ENCODE measurements at places on chromosomes 7 and 10.
A peak's percentile ranks its signal among the peaks of the same experiment; 100 is the strongest.

- DNase-seq = no peak
These were observed 12.9 kb downstream of the OIT3 start for GRCh38 chr10:72906446-72906845.

GRCh38 chr10:60170250-60170649 is 219.4 kb downstream of the ANK3 start:
- no peak for DNase-seq

GRCh38 chr7:32216759-32217158 is 146.6 kb upstream of the PDE1C start:
- DNase-seq = no peak

GRCh38 chr7:101081432-101081831 is 3.8 kb upstream of the TRIM56 start:
- DNase-seq = no peak

- DNase-seq = no peak
These were observed 1.0 kb upstream of the COL13A1 start for GRCh38 chr10:69800665-69801064.

DNA sequence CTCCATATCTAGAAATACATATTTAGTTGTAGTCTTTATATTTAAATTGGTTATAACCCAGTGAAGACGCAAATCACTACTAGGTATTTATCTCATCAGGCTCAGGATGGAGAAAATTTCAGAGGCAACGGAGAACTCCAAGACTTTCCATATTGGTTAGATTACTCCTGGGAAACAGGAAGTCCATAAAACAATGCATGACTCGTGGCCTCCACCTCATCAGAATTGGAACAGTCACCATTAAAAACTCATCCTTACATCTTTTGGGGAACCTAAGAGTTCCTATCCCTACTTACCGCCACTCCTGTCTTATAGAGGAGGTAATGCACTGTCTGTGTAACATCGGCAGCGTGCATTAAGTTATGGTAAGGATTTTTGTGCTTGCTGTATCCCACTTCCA is 177.6 kb downstream of the PPP1R17 start:
- DNase-seq = no peak

GRCh38 chr10:99315853-99316252 is 13.3 kb upstream of the CNNM1 start:
- no peak for DNase-seq

- no peak for DNase-seq
These were observed 1.3 kb downstream of the CYTH3 start for GRCh38 chr7:6271060-6271658.

GRCh38 chr10:71697938-71698709 is 21.5 kb downstream of the C10orf105 start:
- peak; percentile 64 for DNase-seq

GRCh38 chr7:84177758-84178412 is 16.7 kb downstream of the SEMA3A start:
- DNase-seq = no peak

DNA sequence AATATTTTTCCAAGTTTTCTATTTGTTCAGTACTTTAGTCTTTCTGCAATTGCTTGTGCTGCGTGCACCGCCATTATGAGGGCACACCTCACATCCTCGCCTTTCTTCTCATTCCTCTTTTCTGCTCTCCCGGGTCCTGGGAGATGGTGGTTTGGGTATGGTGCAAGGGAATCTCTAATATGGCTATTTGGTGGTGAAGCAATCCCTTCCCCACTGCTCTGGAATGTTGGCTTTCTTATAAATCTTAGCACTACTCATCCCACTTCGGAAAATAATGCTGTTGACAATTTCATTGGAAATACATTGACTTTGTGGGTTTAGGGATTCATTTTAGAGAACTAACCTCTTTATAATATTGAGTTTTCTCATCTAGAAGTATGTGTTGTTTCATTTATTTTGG is 1.9 kb upstream of the GCK start:
- no peak for DNase-seq

- DNase-seq = no peak
These were observed 433.9 kb upstream of the ZMIZ1 start for GRCh38 chr10:78634835-78635234.

GRCh38 chr7:5634107-5634950 is 147.1 kb downstream of the RNF216 start:
- no peak for DNase-seq

- no peak for DNase-seq
These were observed 1244.8 kb upstream of the SORCS1 start for GRCh38 chr10:108409306-108409705.

- DNase-seq = no peak
These were observed 230.9 kb downstream of the CREB5 start for GRCh38 chr7:28643188-28643569.

GRCh38 chr10:128050936-128051335 is 75.3 kb downstream of the MKI67 start:
- no peak for DNase-seq

DNA sequence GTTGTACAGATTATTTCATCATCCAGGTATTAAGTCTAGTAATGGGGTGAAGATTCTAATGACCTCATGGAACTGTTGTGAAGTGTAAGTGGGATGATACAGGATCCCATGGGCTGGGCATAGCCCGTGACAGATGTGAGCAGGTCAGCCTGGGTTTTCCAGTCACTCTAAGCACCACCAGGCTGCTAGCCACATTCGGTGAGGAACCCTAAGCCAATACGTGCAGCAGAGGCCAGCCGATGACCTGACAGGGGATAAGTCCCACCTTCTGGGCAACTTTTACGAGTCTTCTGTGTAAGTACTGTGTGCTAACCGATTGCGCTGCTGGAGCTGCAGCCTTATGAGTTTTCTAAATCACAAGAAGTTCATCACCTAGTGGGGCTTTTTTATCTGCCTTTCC is 7.3 kb downstream of the ZNF503 start:
- DNase-seq = no peak

DNA sequence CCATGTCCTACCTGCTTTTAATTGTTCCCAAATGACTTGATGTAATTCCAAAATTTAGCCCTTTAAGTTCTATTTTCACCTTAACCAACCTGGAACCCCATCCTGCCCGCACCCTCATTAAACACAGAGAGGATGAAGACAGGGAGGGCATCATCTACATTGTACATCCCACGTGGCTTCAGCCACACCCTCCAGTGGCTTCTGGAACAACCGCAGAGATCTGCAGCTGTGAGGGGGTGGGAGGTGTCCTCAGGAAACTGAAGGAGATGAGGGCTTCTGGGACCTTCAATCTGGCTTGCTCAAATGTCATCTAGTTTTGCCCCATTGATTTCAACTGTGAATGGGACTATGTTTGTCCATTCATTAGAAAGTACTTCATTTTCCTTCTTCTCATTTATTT is 39.0 kb downstream of the AKR1B1 start:
- no peak for DNase-seq

DNA sequence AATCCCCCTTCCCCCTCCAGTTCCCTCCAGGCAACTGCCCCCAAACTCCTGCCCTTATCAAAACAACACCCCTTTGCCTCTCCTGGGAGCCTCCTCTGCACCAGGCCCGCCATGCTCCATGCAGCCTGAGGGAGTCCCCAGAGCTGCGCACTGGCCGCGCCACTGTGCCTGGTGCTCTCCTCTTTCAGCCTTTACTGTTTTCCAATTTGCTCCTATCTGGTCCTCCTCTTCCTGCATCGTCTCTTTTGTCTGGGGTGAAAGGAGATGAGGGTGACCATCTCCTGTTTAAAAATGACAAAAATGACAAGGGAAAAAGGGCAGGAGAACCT is 165.8 kb upstream of the ADCY1 start:
- no peak for DNase-seq

DNA sequence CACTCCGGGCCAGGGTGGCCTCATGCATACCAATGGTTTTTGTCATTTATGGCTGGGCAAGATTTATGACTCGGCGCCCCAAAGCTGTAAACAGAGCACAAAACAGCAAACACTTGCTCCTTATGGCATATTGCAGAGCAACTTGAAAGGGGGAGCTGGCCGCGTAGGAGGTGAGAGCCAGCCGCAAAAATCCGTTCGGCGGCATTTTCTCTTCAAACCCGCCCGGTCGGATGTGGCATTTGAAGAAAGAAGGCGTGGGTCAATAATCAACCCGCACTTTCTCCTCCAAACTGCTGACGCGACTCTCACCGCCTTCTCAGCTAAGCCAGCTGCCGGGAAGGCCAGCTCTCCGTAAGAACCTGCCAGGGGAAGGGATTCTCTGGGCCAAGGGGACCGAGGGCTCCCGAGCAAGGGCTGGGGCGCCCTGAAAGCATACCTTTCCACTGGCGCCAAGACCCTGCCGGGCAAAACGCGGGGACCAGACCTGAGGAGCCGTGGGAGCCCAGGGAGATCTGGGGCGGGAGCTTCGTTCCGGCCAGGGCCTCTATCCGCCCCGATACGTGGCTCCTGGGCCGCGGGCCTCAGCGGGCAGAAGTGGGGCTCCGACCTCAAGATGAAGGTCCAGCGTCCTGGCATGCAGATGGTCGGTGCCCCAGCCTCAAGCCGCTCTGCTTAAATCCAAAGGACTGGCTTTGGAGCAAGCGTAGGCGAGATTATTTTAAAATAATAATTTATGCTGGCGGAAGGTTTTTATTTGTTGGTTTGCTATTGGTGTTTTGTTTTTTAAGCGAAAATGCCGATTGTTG is 12.9 kb upstream of the HOXA2 start:
- no peak for DNase-seq

DNA sequence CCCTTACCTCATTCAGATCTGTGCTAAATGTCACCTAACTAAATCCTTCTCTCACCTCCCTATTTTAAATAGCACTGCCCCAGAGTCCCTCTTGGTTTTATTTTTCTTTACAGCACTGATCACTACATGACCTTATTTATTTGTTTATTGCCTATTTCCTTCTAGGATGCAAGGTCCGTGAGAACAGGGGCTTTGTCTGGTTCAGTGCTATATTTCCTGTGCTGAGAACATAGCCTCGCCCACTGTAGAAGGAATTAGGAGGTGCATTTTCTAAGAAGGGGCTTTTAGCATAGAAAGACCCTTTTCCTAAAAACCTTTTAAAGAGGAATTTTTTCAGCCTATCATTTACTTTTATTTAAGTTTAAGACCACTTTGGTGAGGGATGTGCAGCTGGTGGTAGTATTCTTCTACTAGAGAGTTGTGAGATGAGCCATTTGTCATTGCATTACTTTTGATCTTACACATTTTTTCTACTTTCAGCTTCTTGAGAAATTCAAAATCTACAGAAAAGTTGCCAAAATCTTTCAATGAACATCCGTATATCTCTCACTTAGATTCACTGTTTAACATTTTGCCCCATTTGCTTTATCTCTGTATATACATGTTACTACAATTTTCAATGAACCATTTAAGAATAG is 13.5 kb upstream of the PCGF5 start:
- DNase-seq = no peak

DNA sequence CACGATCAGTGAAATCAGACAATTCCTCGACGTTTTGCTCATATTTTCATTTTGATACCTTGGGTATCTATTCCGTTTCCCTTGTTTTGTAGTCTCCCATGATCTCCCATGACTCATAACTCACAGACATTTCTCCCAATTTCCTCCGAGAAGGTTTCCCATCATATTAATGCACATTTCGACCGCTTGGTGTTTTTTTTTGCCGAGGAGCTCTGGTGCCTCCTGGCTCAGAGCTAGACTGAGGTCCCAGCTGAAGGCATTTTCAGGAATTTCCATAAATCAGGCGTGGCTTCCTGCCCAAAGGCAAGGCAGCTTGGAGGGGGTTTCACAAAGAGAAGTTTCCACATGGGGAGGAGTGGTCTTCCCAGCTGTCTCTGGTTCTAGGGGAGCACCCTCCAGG is 148.2 kb upstream of the TNS3 start:
- DNase-seq = no peak

DNA sequence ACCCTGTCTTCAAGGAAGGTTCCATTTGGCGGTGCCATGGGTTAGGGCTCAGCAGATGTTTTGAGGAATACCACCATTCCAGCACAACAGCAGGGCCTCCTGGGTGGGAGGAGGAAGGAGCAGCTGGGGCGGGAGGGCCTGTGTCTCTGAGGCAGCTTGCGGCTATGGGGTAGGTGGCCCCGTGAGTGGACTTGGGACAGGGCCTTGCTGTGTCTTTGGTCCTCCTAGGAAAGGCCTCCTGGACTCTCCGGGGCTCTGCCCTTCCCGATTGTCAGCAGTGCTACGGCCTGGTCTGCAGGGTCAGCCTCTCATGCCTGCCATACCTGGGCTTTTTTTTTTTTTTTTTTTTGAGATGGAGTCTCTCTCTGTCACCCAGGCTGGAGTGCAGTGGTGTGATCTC is 96.7 kb downstream of the PAXIP1 start:
- DNase-seq = no peak

DNA sequence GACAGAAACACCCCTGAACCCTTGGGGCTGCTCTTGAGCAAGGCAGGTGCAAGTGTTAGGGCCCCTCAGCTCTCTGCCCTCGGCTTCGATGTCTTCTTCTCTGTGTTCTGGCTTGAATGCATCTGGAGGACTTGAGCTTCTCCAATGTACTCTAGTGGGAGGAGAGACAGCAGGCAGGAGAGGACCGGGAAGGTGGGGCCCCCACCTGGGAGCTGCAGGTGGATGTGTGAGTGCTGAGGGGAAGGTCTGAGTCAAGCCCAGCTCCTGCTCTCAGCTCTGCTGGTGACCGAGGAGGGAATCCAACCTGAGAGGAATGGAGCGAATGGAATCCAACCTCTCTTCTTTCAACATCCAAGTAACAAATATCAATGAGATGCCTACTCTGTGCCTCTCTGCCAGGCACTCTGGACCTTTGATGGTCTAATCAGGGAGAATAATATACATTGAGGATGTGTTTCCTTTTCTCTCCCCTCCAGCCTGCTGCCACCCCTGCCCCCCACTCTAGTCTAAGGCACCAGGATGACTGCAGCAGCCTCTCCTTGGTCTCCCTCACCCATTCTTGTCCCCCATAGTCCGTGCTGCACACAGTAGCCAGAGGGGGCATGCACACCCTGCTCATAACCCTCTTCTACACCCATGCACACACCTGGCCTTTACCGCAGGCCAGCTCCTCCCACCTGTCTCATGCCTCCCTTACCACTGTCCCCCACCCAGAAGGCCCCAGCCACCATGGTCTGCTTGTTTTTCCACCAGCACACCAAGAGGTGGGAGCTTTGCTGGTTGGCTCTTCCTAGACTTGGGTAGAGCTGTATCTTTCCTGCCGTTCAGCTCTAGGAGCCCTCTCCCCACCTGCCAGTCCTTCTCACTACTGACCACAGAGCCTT is 13.6 kb downstream of the TBATA start:
- DNase-seq = no peak

DNA sequence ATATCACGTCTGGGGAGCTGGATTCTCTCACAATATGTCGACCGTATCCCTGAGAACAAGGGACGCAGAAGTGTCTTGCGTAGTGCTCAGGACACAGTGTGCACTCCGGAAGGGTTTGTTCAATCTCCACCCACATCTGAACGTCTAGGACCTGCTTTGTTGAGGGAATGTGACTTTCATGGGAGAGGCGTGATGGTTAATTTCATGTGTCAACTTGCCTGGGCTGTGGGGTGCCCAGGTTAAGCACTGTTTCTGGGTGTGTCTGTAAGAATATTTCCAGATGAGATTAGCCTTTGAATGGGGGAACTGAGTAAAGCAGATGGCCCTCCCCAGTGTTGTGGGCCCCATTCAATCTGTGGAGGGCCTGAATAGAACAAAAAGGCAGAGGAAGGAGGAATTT is 80.4 kb upstream of the SFMBT2 start:
- DNase-seq = no peak

Data from stimulated activated CD8-positive, alpha-beta memory T cell treated with anti-CD3 and anti-CD28 coated beads, Interleukin-7, amount 100 ng/mL, for 48 hours (primary cell).